Stimulated activated CD4-positive, alpha-beta T cell treated with anti-CD3 and anti-CD28 coated beads, Interleukin-1b, Interleukin-23, amount 100 ng/mL, for 1 hour (primary cell): ENCODE measurements at places on chromosomes 3 and 15.

- DNase-seq: no peak
These were observed 237.6 kb downstream of the RAP2B start for GRCh38 chr3:153399636-153400035.

DNA sequence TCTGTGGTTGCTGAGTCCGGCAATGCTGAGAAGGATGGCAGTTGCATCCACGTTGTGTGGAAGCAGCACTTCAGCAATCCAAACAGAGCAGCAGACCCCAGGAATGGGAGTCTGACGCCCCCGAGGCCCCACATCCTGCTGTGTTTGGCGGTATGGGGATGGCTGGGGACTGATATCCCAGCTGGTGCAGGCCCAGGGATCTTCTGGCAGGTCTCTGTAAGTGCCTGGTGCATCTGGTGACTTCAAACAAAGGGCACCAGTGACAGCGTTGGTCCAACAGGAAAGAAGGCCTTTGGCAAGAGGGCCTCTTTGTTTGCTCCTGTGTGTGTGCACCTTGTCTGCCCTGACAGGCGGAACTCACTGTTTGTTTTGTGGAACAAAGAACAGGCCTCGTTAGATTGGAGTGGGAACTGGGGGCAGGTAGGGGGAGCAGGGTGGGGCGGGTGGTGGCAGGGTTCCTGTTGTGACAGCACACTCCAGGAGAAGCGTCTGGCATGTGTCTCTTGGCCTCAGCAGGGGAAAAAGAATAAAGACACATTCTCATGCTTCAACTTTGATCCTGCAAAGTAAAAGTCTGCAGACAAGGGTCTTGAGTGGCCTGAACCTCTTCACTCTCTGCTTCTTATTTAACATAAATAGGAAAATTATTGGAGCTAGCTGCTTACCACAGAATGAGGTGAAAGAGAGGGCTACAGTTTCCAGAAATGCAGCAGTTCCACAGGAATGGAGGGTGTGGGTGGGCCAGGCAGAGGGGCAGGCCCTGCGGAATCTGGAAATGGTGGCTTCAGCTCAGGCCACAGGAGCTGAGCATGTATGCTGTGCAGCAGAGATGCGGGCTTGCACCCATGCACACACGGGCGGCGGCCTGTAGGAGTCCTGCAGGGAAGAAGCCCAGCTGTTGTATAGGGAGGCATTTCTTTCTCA lies 94.5 kb upstream of the MYZAP start:
- no peak for DNase-seq

GRCh38 chr3:49017229-49017970 lies 980 bp downstream of the DALRD3 start:
- no peak for DNase-seq

GRCh38 chr3:150611666-150612065 lies 8.5 kb downstream of the SELENOT start:
- DNase-seq: no peak
